Small intestine (tissue), 16 donors: ENCODE measurements at places on chromosomes 6 and 20.

- DNase-seq = no peak
Observed at GRCh38 chr20:19008497-19008896, 194.9 kb downstream of the SCP2D1 start.

DNA sequence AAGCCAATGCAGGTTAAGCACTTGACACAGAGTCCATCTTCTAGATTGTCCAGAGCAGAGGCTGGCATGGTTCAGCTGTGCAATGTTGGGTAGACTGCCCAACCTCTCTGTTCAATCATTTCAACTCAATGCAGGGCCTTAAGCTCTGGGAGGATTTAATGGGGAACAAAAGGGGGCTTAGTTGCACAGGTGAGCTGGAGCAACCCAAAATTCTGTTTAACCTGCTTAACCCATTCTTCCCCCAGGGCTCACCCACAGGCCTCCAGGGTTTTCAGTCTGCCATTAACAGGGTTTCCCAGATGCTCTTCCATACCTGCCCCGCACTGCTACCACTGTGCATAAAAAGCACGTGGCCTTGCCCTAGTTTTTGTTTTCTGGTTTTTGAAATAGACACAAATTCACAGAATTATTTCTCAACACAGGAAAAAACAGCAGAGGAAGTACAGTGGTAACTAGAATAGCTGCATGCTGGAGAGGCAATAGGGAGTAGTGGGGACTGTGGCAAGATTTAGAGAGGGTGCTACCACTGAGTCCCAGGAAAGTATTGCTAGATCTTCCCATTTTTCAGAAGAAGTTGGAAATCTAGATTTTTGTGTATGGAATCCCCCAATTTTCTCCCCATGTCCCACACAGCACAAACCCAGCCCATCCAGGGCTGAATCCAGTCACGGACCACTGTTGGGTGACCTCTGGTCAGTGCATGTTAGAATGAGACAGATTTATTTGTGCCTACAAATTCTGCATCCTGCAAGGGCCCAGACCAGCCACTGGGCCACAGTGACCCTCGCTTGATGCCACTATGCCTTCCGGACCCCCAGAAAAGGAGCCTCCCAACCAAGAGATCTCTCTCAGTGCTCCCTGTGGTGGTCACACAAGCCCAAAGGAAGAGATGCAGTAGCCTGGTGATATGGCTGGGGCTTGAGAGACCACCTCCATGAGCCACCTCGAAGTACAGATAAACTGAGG, 4.6 kb downstream of the PTGIS start:
- no peak for DNase-seq

GRCh38 chr6:113625850-113626249, 231.3 kb upstream of the MARCKS start:
- no peak for DNase-seq

- DNase-seq = no peak
Observed at GRCh38 chr6:167993831-167994230, 3.6 kb upstream of the KIF25 start.

- DNase-seq = no peak
Observed at GRCh38 chr20:1933465-1933870, 38.3 kb downstream of the SIRPA start.

- peak; percentile 58 for DNase-seq
Observed at GRCh38 chr6:32194825-32195651, 2.6 kb upstream of the GPSM3 start.

- DNase-seq = no peak
Observed at GRCh38 chr20:17391127-17391771, 139.9 kb downstream of the BFSP1 start.

- no peak for DNase-seq
Observed at GRCh38 chr20:38965264-38965663, 3.1 kb downstream of the DHX35 start.

DNA sequence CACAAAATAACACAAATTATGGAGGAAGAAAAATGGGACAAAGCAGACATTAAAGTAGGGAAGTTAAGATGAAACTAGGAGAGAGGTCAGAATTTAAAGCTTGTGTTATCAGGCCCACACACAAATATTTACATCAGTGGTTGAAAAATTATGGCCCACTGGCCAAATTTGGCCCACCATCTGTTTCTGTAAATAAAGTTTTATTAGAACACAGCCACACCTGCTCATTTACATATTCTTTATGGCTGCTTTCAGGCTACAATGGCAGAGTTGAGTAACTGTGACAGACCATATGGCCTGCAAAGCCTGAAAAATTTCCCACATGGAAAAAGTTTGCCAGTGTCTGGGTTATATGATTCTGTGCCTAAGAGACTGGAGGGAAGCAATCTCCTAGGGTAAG, 49.0 kb downstream of the SLC22A23 start:
- no peak for DNase-seq

GRCh38 chr20:31368301-31368700, at the start of gene DEFB118:
Gene DEFB118 (plus strand): TSS chr20:31368601. CDS start chr20:31368651, 50 bp downstream.
- no peak for DNase-seq

GRCh38 chr6:135974426-135974825, 122.9 kb downstream of the PDE7B start:
- no peak for DNase-seq

DNA sequence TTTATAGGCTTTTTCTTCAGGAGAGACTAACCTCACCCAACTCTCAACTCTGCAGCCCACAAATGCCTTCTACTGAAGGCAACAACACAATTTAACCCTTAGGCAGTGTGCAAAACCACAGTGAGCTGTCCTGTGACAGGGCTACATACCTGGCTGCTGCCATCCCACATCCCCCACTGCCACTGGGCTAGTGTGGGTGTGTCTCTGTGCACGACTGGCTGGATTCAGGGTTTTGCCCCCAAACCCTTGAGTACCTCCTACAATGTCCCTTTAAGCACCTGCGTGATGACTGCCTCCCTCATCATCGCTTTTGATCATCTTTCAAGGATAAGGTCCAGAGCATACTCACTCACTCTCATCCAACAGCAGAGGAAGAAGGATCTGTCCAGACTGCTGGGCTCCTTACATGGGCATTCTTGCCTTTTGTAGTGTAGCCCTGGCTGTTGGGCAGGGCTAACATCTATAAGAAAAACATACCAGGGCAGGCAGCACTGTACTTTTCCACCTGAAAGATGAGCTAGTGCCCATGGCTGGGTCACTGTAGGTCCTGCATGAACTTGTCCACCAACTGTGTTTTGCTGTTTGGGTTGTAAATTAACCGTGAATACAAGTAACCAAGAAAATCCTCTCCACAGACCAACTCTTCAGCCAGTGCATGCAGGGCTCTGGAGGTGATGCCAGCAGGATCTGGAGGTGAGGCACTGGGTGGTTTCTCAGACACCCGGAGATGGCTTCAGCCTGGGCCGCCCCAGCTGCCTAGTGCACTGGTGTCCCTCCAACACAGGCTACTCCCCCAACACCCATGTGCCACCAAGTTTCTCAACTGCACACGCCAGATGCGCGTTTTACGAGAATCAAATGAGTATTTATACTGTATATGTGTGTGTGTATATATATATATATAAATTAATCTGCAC, 45.2 kb downstream of the PLCG1 start:
- no peak for DNase-seq

DNA sequence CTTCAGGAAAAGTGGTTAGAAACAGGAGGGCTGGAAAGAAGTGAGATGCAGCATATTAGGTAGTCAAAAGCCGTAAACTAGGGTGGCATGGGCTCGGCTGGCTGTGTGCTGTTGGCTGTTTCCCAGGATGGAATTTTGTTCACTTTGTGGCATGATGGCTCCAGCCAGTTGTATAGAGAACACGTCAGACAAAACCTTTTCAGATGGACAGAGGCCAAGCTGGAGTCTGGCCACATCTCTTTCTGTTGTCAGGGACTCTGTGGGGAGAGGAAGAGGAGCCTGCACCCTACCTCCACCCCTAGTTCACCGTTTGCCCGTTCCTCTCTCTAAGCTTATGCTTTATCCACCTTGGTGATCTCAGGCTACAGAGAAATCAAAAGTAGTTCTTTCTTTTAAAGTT, 22.0 kb downstream of the C6orf89 start:
- DNase-seq = no peak

GRCh38 chr6:24052590-24052961, 73.4 kb upstream of the NRSN1 start:
- DNase-seq = no peak

- DNase-seq = no peak
Observed at GRCh38 chr20:49905415-49906091, 9.8 kb downstream of the SPATA2 start.

DNA sequence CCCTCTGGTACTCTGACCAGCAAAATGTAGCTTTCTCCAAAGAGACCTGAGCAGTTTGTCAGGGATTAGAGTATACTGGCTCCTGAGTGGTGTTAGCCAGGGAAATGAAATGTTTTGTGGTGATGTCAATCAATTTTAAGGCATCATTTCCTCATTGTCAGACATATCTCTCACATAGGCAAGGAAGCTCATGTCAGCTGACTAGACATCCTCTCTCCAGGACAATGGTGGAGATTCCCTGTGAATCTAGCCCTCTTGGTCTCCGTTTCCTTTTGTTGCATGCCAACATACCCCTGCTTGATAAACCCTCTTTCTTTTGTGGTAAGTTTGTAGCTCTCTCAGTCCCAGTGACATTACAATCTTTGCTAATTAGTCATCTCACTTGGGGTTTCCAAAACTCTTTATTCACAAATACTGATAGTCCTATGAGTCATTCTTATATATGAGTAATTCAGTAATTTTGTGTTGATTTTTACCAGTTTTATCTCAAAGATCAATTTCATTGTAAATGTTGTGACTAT, 135.6 kb upstream of the PTPRK start:
- no peak for DNase-seq

GRCh38 chr6:148445116-148445515, 102.5 kb downstream of the SASH1 start:
- no peak for DNase-seq

GRCh38 chr6:110368284-110368683, 10.1 kb upstream of the METTL24 start:
- DNase-seq = no peak

DNA sequence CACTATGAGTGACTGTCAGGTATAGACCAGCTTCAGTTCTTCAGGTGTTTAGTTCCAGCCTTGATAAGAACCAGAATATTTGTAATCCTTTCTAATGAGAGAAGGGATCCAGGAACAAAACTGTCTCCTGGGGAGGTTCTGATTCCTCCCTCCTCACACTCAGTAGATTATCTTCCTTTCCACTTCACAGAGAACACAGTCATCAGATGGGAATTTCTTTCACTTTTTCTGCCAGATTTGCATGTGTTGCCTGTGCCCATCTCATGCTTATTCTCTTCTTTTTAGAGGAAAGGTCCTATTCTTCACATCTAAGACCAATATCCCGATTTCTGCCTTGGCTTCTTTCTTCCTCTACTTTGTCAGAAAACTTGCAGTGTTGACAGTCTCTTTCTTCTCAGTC, 50.8 kb downstream of the CD109 start:
- no peak for DNase-seq

DNA sequence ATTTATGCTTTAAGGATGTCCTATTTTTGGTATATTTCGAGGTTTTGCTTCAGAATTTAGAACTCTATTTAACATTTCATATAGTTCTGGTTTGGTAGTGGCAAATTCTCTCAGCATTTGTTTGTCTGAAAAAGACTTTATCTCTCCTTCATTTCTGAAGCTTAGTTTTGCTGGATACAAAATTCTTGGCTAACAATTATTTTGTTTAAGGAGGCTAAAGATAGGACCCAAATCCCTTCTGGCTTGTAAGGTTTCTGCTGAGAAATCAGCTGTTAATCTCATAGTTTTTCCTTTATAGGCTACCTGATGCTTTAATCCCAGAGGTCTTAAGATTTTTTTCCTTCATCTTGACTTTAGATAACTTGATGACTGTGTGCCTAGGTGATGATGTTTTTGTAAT, 162.7 kb upstream of the B3GAT2 start:
- no peak for DNase-seq

DNA sequence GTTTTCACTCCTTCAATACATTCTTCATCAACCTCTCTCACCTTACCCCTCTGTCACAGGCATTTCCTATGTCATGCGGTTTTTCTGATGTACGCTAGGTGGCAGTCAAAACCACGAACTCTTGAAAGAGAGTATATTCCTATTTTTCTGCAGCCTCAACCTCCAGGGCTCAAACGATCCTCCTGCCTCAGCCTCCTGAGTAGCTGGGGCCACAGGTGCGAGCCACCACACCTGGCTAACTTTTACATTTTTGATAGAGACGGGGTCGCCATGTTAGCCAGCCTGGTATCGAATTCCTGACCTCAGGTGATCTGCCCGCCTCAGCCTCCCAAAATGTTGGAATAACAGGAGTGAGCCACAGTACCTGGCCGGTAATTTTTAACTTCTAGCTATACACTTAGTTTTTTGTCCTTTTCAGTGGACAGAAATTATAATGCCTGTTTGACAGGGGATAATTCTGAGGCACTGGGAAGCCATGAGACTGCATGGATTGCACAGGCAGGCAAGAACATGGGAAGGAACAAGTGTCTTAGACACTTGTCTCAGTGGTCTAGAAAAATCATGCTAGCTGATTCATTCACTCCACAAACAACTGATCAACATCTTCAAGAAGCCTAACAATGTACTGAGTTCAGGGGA, 22.5 kb upstream of the HFE start:
- DNase-seq = peak; percentile 63

DNA sequence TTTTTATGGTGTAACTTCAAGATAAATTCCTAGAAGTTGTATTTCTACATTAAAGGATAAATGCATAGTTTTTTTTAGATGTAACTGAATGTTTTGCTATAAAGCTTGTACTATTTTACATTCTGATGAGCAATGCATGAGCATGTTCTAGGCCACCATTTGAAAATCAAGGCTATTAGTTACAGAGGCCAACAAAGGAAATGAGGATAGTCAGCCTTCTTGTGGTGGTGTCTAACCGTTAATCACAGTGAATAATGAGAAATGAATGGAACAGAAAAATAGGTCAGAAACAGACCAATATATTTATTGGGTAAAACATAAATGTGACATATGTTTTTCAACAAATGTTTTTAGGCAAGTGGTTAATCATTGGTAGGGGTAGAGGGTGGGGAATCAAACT, 37.6 kb upstream of the L3MBTL3 start:
- DNase-seq = no peak

- no peak for DNase-seq
Observed at GRCh38 chr6:157412791-157413190, 31.8 kb downstream of the ZDHHC14 start.

DNA sequence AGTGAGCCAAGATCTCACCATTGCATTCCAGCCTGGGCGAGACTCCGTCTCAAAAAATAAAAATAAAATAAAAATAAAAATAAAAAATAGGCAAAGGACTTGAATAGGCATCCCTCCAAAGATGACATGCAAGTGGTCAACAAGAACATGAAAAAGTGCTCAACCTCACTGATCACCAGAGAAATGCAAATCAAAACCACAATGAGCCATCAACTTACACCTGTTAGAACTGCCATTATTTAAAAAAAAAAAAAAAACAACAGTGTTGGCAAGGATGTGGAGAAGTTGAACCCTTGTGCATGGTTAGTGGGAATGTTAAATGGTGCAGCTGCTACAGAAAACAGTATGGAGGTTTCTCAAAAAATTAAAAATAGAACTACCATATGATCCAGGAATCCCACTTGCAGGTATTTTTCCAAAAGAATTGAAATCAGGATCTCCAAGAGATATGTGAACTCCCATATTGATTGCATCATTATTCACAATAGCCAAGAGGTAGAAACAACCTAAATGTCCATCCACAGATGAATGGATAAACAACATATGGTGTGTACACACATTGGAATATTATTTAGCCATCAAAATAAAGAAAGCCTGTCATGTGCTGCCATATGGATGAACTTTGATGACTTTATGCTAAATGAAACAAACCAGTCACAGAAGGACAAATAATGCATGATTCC, 2.8 kb downstream of the C20orf203 start:
- DNase-seq = no peak

GRCh38 chr6:7561153-7561964, 19.9 kb downstream of the DSP start:
- DNase-seq = peak; percentile 99
